ENCODE measurements at places on chromosomes 12 and 14. TPM values are rescaled to one million over a fixed set of nuclear protein-coding genes. Genes with fewer than 3 reads are reported as not detected.

The FAR2 gene
- total RNA-seq, result not detected

- no peak for DNase-seq
Observed at GRCh38 chr14:53956427-53957201, at the start of gene BMP4. Gene BMP4, minus strand, starts transcription at chr14:53956825. Its CDS starts 4,603 bp downstream, at chr14:53952222.

GRCh38 chr14:30035361-30035760 is 107.7 kb upstream of the PRKD1 start:
- DNase-seq, result no peak

The PROX2 gene
- not detected for total RNA-seq

DNA sequence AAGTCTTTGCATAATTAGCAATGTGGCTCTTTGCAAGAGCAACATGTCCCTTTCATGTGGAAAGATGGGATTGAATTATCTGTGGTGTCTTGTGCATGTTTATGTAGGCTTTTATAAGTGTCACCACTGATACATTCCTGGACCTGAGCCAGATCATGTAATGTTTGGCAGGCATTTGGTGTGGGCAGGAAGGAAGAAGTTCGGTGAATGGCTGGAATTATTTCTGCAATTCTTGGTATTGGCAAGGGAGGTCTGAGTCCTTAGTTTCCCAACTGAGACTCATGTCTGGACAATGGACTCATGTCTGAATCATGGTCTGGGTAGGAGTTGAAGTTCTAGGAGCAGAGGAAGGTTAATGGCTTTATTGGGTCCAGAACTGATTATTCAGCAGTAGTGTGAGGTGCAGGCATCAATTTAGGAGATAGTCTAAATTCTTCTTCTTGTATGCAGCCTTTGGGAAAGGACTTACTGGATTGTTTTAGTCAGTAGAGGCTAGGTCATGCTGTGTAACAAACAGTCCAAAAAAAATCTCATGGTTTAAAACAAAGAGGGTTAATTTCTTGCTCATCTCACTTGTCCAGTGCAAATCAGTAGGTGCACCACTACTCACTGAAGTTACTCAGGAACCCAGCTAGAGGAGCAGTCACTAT is 186.5 kb upstream of the LHX5 start:
- no peak for DNase-seq

All from activated B cell treated with CpG ODN at 0.5 μM for 24 hours (primary cell).